Activated T-helper 2 cell treated with anti-CD3 and anti-CD28 coated beads, Interferon-gamma antibody, Interleukin-2, Interleukin-4, amounts not matched to agents 10 μg/mL and 5 μg/mL and 100 μg/mL, durations not matched to agents 14 hours and 24 hours and 36 hours (primary cell): ENCODE measurements at places on chromosomes 3 and 15. TPM values are rescaled to one million over a fixed set of nuclear protein-coding genes. Genes with fewer than 3 reads are reported as not detected.

- DNase-seq = no peak
Measured at GRCh38 chr3:125587039-125587648, 8.2 kb downstream of the OSBPL11 start.

DNA sequence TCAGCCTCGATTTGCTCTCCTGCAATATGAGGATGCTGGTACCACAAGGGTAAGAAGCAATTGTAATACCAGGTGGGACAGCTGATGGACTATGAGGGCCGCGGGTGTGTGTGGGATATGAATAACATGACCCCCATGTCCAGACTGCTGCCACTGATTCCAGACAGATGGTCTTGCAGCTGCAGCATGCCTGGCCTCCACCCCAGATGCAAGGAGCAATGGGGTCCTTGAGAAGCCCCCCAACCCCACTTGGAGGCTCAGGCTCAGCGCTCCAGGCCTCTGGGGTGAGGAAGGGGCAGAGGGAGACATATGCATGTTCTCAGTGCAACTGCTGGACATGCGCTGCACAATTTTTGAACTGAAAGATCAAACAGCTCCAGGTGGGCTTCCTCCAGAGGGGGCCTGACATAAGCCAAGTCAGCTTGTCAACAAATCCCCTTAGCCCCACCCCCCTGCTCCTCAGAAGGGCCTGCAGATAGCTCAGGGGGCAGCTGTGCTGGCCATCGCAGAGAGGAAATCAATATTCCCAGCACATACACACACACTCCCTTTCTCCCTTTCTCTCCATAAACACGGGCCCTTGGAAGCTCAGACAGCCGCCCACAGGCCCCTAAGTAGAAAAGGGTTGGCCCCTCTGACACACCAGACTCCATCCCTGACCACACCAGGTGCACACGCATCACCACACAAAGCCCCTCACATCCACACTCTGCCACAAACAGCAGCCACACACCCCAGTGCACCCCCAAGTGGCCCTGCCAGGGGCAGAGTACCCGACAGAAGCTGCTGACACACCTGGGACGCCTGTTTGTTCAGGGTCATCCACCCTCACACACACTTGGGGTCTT lies 107.0 kb downstream of the IQSEC1 start:
- DNase-seq = no peak

DNA sequence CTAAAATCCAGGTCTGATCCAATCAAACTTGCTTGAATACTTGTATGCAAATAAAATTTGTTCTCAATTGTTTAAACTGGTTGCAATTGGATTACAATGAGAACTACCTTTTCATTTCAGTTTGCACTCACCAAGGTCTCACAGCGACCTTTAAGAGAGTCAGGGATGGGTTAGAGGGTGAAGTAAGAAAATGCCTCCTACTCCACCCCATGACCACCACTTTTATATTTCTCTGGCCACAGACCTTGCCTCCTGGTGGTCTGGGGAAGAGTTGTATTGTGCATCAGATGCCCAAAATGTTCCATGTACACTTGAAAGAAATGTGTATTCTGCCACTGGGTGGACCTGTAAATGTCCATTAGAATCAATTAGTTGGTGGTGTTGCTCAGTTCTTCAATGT lies 16.4 kb upstream of the THSD4 start:
- no peak for DNase-seq

- no peak for DNase-seq
Measured at GRCh38 chr3:23175341-23176083, 27.6 kb upstream of the UBE2E2 start.

GRCh38 chr3:188759336-188760005 lies 412.3 kb upstream of the TPRG1 start:
- DNase-seq = no peak

GRCh38 chr3:184405075-184406030 lies 25.5 kb downstream of the CHRD start:
- DNase-seq = no peak

- DNase-seq = no peak
Measured at GRCh38 chr3:128014548-128014947, 37.7 kb upstream of the SEC61A1 start.

KLHL6 gene
- 29.5 and 29.7 TPM in 2 replicates for total RNA-seq

C2CD4A gene
- not detected in 2 replicates for total RNA-seq

HES1 gene
- total RNA-seq = 0.37 and 0.53 TPM in 2 replicates

ITGB5 gene
- 3.3 and 4.3 TPM in 2 replicates for total RNA-seq
